AG04450 (cell line): ENCODE measurements at places on chromosomes 6 and 20. TPM values are rescaled to one million over a fixed set of nuclear protein-coding genes. Genes with fewer than 3 reads are reported as not detected.

RIPOR3 gene
- polyA plus RNA-seq = 11.5 and 15.2 TPM in 2 replicates

CLDN20 gene
- not detected in 2 replicates for polyA plus RNA-seq

RFX6 gene
- polyA plus RNA-seq = not detected in 2 replicates

IL20RA gene
- polyA plus RNA-seq = 0.09 TPM in 1 of 2 replicates, not detected in the other

EPPIN gene
- polyA plus RNA-seq = not detected in 2 replicates

DPPA5 gene
- not detected in 2 replicates for polyA plus RNA-seq
